Kidney tubule cell (primary cell): ENCODE measurements at places on chromosomes 7 and 10.
A peak's percentile ranks its signal among the peaks of the same experiment; 100 is the strongest.

GRCh38 chr10:56035489-56035888, 325.6 kb downstream of the ZWINT start:
- no peak for DNase-seq

- no peak for DNase-seq
These were observed 3.5 kb downstream of the DGKB start for GRCh38 chr7:14899030-14899429.

DNA sequence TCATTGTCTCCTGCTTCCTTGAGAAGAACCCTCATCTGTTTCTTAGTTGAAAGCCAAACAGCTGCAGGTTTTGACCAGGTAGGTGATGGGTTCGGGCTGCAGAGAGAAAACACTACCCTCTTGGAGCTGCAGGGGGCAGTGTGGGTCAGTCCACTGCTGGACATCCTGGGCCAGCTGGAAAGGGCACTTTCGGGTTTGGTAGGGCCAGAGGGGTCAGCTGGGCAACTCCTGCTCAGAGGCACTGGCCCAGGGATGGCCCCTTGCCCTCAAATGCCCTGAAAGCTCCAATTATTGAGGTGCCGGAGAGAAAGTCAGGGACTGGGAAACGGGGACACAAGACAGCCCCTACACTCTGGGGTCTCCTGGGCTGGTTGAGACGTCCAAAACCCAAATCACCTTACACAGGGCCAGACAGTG, 90.7 kb downstream of the MKI67 start:
- peak; percentile 41 for DNase-seq

GRCh38 chr10:100502926-100503494, 16.7 kb downstream of the SEC31B start:
- no peak for DNase-seq

DNA sequence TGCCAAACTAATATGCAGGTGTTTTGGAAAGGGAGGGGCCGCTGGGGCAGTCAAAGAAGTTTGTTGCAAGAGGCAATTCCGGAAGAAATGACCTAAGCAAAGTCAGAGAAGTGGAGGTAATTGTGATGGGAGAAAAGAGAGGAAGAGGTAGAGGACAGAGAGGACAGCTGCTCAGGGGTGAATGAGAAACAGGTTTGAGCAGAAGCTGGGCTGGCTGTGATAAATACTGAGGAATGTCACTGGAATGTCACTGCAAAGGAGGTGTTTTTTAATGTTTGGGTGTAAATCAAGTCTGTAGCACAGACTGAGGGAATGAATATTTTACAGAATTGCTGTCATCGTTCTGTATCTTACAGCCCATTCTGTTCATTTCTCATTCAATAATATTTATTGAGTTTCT, 207.2 kb downstream of the DPP6 start:
- DNase-seq: no peak

- no peak for DNase-seq
These were observed 38.6 kb upstream of the MXI1 start for GRCh38 chr10:110168601-110169481.

DNA sequence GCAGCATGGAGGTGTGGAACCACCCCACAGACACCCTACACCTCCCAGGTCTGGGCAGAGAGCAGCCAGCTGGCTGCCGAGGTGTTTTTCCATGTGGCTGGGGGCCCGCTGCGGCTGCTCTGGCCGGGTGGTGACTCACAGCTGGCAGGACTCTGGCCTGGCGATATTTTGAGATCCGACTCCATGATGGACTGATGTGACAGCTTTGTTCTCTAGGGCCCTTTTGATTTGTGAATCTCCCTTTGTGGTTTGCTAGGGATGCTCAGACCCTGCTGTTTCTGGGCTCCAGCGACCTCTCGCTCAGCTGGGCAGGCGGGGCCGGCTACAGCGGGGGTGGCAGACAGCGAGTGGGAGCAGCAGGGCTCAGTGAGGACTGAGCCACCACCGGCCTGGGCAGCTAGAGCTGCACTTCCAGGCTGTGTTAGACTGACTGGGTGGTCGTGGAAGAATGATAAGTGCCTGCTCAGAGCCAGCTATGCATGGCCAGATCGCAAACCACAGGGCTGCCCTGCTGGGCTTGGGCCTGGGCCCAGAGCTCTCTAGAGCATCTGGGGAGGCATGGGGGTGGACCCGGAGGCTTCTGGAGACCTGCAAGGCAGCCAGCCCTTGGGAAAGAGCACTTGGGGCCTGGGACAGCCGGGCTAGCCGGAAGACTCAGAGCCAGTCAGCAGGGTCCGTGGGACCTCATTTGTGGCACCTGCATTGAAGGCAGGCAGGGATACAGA, 46.2 kb upstream of the GDF10 start:
- DNase-seq: no peak

- DNase-seq: no peak
These were observed 40.0 kb upstream of the FOXL3 start for GRCh38 chr7:249989-250388.

DNA sequence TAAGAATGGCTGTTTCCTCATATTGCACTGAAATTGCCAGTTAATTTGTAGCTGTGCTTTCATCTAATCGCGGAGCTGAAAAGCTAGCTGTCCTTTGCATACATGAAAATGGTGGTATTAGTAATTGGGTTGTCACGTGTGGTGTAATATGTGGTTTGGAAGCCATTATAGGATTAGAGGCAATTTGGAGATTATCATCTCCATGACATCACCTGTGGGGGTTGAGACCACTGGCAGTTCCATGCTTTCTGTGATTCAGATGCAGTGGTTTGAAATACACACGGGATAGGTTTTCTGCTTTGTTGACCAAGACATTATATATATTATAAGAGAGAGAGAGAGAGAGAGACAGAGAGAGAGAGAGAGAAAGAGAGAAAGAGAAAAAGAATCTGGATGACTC, 180.8 kb downstream of the RAB11FIP2 start:
- DNase-seq: no peak

- DNase-seq: peak; percentile 75
These were observed 367.3 kb downstream of the CXCL12 start for GRCh38 chr10:44017483-44018145.

- DNase-seq: peak; percentile 51
These were observed 4.2 kb downstream of the NRBF2 start for GRCh38 chr10:63137306-63137705.

DNA sequence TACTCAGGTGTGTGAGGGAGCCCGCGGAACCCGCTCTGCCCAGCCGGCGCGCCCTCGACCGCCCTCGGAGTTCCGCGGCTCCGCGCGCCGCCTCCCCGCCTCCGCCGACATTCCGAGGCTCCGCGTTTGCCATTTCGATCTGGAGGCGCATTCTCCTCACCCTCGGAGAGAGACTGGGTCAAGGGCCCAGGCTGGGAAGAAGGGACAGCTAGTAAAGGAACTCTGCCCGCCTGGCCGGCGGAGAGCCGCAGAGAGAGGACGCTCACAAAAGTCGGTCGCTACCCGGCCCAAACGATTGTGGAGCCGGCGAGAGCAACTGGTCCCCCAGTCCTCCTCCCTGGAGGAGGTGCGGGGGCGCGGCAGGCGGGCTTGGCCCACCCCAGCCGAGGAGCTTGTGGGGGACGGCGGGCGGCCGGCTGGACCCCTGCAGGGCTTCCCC, 74.5 kb upstream of the LEP start:
- peak; percentile 25 for DNase-seq

DNA sequence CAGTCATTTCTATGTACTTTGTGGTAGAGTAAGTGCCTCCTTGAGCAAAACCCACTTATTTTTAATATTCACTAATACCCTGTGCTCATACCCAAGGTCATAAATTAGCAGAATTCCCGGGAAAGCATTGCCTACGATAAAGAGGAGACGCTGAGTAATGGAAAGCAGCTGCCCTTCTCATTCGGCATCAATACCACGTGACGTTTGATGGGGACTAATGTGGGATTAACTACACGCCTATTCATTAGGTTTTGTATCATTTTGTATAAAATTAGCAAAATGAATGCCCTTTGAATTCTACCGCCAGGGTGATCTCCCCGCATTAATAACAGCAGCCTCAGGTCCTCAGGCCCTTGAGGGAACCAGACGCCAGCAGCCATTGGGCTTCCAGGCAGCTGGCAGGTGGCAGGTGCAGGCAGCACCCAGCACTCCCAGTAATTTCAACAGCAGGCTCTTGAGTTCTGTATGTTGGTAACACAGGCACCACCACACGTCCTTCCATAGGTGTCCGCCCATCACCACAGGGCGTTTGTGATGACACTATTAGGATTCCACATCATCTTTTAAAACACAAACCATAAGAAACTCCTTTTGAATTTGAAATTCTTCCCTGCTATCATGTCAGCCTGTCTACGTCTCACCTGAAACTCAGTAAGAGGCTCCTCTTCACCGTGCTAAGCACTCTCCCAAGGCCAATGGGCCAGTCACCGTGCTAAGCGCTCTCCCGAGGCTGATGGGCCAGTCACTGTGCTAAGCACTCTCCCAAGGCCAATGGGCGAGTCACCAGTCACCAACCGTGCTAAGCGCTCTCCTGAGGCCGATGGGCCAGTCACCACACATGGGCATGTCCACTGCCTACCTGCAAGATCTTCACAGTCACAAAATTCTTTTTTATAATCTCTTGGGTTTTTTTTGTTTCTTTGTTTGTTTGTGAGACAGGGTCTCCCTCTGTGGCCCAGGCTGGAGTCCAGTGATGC, 509.4 kb downstream of the PTPRN2 start:
- DNase-seq: no peak

DNA sequence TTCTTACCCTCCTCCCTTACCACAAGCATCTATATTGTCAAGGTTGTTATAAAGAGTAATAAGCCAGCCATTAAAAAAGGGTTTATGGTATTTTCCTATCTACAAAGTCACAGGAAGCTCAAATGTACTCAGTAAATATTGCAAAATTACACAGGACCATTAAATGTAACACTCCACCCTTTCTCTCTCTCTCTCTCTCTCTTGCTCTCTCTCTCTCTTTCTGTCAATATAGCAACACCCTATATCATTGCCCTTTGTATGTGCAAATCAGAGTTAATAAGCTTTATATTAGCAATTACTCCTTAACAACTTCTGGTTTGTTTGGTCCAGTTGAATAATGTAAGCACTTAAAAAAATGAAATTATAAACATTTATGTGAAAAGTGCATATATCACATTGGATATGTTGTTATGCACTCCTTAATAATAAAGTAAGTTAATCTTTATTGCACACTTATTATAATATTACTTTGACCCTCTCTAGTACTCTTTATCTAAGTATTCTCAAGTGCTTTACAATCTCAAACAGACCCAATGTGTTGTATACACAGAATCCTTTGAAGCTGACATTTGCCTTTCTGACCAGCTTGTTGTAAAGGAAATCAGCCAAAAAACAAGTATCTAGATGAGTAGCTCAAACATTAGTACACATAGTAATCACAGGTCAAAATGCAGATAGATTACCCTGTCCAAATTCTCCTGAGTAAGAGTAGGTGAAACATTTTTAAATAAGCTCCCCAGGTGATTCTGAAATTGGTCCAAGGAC, 93.2 kb downstream of the CFTR start:
- no peak for DNase-seq

DNA sequence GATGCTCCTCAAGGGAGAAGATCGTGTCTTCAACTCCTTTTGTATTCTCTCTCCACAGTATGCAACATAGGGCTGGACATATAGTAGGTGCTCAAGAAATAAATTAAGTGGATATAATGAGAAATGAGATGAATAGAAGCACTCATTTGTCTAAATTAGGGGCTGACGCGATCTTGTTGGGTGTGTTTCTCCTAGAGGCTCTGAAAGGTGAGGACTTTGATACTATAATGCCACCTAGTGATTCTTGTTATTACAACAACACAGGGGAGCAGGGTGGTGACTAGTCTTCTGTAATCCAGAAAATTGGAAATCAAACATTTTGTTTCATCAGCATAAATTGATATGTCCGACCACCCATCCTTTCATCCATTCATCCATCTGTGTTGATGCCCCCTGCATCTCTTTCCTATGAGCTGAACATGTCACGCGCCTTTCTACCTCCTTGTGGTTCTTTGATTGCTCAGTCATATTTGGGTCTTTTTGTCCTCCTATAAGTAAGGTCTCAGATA, 3.5 kb upstream of the CFAP58 start:
- peak; percentile 68 for DNase-seq

GRCh38 chr10:29948881-29949355, 110.5 kb downstream of the JCAD start:
- peak; percentile 21 for DNase-seq

- DNase-seq: no peak
These were observed 49.2 kb downstream of the RASGEF1A start for GRCh38 chr10:43217563-43218205.

GRCh38 chr10:97868134-97868685, 18.6 kb downstream of the GOLGA7B start:
- no peak for DNase-seq

DNA sequence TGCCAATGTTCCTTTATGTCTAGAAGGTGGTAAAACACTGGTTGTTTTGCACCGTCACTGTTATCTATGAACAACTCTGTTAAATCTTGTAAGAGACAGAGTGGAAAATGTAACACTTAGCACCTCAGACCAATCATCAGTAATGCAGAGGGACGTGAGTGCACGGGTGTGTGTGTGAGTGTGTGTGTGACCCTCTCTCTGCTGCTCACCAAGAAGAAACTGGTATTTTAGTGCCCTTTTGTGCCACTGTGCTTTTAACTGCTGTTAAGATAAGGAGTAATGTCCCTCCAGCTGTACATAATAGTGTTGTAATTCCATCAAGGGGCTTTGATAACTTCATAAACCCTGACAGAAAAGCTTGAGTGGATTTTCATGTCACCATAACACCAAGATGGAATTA, 130.1 kb downstream of the CREB5 start:
- DNase-seq: no peak

- DNase-seq: no peak
These were observed 2.4 kb downstream of the GATA3 start for GRCh38 chr10:8056871-8057331.

GRCh38 chr7:4841836-4842235, 20.0 kb downstream of the PAPOLB start:
- DNase-seq: no peak

DNA sequence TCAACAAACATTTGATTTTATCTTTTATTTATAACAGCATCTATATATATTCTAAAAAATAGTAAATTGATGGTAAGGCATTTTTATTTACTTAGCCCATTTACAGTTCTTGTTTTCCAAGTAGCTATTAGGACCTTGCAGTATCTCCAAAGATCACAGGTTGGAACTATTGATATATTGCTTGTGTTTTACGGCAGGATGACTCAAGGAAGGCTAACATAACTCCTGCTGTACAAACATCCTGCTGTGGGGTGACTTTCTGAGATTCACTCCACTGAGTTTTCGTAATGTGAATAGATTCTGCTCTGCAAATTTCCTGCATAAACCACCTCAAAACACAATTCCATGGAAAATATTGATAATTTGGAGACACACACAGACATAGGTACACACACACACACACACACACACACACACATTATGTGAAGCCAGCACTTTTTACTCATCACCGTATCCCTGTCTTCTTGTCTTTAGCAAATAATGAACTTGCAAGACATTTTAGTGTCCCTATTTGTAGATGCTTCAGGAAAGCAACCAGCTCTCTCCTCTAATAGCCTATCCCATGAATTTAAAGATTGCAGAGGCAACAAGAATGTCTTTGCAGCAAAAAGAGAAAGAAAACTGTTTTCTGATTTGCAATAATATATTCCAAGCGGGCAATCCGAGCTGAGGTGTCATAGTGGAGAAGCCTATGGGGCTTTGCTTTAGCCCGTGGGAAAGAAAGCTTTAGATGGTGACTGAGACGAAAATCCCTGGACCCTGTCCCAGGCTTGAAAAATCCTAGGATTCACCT, 722 bp downstream of the AGR2 start:
- peak; percentile 41 for DNase-seq

GRCh38 chr7:3294432-3295100, 6.5 kb upstream of the SDK1 start:
- peak; percentile 15 for DNase-seq
